ENCODE measurements at places on chromosomes 6 and 20.

DNA sequence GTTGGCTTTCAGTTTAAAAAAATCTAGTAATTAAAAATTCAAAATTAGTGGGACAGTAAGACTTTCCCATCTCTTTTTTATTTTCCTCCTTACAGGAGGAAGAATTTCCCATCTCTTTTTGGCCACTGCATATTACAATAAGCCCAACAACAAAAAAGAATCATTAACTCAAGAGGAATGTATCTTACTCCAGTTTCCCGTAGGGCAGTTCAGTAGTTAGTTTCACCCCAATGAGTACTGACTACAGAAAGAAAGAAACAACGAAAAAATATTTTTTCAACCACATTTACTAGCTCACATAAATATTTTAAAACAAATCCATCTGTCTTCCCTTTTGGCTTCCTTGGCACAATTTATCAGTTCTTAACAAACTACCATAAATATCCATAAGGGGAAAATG lies 14.9 kb upstream of the BLOC1S5 start:
- DNase-seq = no peak

DNA sequence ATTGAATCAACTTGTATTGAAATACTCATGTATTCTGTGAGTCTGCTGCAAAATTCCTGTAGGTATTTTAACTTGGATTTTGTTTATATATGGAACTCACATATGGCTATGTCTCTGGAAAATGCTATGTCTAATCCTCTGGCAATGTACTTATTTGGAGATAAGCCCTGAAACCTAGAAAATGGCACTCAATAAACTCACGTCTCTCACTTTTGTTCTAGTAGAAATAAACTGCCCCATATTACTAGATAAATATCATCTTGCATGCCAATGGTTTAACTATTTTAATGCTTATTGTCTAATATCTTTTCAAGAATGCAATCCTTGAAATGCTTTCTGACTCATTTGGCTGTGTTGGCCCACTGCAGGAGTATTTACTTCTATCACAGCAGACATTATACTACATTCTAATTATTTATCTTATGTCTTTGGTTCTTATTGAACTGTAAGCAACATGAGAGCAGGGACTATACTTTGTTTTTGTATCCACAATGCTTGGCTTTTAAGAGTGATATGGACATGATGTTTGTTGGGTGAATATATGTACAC lies 292.2 kb upstream of the RSPO3 start:
- no peak for DNase-seq

- no peak for DNase-seq
Measured at GRCh38 chr6:15539722-15540270, 123.0 kb downstream of the DTNBP1 start.

- DNase-seq = no peak
Measured at GRCh38 chr20:12056839-12057238, 139.1 kb downstream of the BTBD3 start.

DNA sequence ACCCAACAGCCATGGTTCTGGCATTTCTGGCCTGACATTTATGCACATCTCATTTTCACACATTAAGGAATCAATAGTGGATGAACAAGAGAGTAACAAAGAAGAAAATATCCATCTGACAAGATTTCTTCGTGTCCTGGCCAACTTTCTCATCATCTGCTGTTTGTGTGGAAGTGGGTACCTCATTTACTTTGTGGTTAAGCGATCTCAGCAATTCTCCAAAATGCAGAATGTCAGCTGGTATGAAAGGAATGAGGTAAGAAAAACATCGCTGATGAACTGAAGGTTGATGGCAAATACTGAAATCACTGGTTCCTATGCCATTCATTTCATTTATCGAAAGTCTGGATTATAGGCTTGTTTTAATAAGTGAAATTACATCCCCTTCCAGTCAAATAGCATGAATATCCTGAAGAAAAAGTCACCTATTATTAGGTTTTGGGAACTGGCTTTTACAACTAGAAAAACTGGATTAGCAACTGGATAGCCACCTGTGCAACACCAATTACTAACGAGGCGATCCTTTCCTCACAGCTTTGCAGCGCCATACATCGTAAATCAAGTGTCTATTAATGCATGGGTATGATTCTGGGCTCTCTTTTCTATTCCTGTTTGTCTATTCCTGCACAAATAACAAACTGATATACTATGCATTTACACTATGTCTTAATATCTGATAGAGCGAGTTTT lies 50.2 kb upstream of the NOP56 start:
- DNase-seq = no peak

DNA sequence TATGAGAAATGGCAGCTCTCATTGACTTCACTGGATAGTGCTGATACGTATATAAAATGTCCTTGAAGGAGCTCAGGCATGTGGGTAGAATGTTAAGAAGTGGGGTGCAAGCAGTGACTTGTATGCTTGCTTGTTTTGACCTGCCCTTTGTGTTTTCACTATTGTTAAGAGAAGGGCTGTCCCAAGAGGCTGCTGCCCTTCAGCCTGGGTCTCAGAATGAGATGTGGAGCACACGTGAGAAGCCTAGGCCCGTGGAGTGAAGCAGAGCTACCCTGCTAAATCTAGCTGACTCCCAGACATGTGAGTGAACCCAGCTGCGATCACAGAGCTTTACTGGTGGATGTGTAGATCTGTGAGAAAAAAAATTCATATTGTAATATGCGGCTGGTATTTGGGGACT lies 305.3 kb upstream of the RGS17 start:
- DNase-seq = no peak

- DNase-seq = no peak
Measured at GRCh38 chr6:22146931-22147701, 149.7 kb downstream of the PRL start.

DNA sequence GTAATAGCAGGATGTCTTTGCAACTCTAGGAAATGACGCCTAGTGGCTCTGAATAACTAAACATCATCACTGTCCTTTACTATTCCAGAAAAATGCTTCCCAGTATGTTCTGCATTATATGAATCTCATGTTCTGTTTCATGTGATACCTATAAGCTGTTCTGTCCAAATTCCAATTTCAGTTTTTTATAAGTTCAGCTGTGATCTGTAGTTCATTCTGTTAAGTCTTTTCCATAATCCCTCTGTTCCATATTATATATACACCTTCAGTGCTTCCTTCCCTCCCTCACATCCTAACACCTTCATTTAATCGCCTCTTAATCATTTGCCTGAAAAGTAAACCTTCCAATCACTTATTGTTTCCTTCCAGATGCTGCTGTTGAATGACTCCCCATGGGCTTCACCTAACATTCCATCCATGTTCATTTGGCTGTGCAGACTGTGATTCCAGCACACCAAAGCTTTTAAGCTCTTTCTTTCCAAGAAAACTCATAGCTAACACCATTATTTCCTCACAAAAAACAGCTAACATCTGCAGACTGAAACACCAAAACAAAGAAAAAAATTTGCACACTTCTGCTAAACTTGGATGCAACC lies 18.6 kb downstream of the HMGCLL1 start:
- DNase-seq = no peak

- no peak for DNase-seq
Measured at GRCh38 chr6:78599526-78599925, 267.8 kb upstream of the IRAK1BP1 start.

DNA sequence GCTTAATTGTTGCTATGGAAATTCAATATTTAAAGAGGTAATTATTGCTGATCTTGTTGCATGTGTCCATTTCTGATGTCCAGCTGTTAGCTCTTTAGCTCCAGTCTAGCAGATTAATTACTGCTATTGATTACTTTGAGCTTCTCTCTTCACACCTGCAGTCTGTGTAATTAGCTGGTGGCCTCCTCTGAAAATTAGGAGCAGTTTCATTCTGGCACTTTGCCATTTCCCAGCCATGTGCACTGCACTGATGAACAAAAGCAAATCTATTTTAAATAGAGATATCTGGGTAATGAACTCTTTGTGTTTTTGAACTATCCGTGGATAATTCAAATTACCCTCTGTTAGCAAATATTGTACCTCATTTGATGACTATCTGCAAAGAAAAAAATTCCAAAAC lies 275.9 kb downstream of the RNF144B start:
- DNase-seq = no peak

GRCh38 chr20:52001999-52002666 lies 189.4 kb downstream of the ZFP64 start:
- DNase-seq = no peak

DNA sequence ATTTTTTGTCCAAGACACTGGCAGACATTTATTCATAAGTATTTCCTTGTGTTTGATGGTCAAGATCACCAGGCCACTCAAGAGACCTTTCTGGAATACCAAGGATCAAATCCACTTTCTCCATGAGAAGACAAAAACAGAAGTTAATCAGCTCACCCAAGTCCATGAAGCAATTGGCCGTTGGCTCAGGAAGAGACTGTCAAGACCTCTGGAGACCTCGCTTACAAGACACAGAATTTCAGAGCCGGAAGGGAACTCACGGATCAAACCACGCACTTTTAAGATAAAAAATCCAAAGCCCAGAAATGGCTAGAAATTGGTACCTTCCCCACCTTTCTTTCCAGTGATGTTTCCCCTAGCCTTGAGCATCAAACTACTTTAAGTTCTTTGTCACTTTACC lies 3.3 kb downstream of the TRERF1 start:
- no peak for DNase-seq

DNA sequence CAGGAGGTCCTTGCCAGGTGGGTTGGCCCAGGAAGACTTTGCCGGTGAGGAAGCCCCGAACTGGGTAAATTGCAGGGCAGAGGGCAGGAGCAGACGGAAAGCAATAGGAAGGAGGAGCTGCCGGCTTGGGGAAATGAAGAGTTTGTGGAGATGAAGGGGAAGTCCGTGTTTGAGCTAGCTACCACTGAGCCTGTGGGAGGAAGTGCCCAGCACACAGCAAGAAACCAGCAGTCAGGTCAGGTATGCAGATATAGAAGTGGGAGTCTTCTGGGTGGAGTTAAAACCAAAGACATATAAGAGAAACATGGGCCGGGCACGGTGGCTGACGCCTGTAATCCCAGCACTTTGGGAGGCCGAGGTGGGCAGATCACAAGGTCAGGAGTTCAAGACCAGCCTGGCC lies 34.7 kb downstream of the CD24 start:
- no peak for DNase-seq

DNA sequence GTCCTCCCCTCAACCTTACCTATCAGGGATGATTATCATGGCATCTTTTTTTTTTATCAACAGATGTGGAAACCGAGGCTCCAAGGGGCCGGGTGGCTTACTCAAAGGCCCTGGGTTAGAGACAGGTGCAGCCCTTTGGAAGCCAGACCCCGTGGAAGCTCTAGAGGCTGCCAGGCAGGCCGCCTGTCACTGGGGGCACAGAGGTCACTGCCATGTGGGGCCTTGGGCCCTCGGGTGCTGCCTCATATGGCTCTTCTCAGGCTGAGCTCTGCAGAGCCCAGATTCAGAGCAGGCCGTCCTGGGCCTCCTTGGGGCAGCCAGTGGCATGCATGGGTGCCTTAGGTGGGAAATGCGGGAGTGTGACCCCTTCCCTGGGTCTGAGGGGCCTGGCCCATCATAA lies 136.3 kb downstream of the PHACTR3 start:
- no peak for DNase-seq

GRCh38 chr6:135018941-135019340 lies 35.7 kb downstream of the HBS1L start:
- DNase-seq = no peak

- DNase-seq = no peak
Measured at GRCh38 chr6:38525888-38526287, 113.8 kb downstream of the BTBD9 start.

GRCh38 chr6:19597809-19598320 lies 239.3 kb upstream of the ID4 start:
- DNase-seq = no peak

- DNase-seq = no peak
Measured at GRCh38 chr6:136160250-136160649, 89.9 kb downstream of the MTFR2 start.

DNA sequence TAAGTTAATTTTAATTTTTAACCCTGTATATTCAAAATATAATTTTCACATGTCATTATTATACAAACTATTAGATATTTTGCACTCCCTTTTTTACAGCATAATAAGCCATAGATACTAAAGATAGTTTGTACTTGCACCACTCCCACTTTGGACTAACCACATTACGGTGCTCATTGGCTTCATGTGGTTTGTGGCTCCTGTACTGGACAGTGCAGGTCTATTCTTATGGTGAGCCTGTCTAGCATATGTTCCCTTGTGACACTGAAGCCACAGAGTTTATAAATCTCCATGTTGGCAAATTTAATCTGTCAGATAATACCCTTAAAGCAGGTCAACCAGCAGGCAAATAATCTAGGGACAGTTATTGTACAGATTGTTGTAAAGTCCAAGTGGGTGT lies 354.4 kb upstream of the KCNQ5 start:
- DNase-seq = no peak

DNA sequence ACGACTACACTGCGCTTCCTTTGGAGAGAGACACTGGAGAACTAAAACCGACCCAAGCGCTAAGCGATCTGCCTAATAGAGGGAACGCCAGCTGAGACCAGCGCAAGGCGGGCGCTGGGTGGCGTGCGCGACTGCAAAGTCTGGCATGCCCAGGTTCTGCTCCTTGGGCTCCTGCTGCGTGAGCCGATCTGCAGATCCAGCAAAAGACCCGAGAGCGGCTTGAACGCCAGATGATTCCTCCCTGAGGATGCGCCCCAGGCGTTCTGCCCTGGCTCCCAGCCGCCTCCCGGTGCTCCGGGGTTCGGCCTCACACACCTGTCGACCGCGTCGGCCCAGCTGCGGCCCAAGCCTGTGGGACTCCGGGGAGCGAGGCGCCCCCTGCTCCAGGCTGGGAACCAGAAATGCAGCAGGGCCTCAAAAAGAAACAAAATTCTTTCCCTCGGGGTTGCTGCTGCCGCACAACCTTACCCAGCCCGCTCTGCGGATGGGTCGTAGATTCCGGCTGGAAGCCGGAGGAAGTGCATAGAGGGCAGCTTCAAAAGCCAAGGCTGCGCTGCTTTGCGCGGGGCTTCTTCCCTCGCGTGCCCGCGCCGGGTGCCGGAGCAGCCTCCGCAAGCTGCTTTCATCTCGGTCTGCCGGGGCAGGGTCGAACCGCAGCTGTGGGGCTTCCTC lies 17.9 kb upstream of the PRDM13 start:
- peak; percentile 40 for DNase-seq

DNA sequence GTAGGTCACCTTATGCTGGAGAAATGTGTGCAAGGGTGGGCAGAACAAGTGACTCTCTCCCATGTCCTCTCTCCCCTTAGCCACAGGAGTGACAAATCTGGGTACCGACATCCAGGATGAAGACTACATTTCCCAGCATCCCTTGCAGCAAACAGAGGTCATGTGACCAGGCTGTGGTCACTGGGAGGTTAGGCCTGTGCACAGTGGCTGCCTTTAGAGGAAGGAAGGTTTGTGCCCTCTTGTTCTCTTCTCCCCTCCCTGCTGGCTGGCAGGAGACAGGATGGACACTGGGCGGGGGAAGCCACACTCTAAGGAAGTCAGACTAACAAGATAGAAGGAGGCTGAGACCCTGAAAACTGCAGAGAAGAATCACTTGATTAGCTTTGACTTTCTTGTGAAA lies 360.2 kb downstream of the PREX1 start:
- no peak for DNase-seq

GRCh38 chr6:145898376-145898775 lies 65.8 kb downstream of the SHPRH start:
- DNase-seq = no peak

GRCh38 chr6:20868397-20869096 lies 334.3 kb downstream of the CDKAL1 start:
- DNase-seq = no peak

Measured in GM12891 (cell line).